ENCODE measurements at places on chromosomes 11 and 22.

GRCh38 chr11:76783896-76784813, 999 bp downstream of the TSKU start:
- peak; percentile 87 for DNase-seq

DNA sequence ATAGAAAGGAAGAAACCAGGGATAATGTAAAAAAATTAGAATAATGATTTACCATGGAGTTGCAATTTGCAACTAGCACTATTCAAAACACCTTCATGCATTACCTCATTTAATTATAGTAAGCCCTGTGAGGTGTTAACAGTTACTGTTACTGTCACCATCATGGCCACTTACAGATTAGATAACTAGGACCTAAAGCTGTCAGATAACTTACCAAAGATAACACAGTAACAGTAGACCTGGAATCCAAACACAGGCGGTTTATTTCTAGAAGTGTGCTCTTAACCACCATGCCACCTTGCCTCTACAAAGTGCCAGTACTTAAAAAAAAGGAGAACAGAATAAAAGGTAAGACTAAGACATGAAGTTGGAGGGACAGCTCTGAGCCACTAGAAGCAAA, 11.1 kb upstream of the LARGE1 start:
- DNase-seq: no peak

DNA sequence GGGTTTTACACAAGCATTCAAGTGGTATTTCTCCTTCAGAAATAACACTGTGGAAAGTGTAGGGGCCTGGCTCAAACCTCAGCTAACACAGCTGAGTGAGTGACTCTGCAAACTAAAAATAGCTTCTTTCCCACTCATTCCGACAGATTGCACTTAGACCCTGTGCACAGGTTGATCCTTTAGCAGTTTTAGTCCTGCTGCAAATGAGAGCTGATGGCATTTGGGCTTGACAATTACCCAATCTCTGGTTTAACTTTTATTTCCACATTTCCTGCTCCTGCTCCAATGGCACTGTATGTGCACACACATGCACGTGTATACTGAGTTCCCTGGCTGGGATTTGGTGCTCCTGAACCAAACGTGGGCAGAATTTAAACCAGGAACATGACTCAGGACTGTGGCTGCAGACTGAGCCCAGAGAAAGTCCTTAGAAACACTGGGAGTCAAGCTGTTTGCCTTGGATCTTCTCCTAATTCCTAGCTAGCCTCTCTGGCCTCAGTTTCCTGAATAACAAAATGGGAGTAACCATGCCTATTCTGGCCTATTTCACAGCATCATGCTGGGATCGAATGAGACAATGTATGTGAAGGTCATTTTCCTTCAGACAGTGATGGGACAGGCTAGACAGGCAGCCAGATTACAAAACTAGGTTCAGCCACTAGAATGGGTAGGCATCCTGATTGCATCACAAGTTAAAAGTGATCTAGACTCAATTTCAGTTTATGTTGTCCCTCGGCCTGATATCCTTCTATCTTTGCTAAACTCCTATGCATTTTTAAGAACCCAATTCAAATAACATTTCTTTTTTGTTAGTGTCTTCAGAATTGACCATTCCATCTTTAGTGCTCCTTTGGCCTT, 58.2 kb downstream of the SERGEF start:
- no peak for DNase-seq

DNA sequence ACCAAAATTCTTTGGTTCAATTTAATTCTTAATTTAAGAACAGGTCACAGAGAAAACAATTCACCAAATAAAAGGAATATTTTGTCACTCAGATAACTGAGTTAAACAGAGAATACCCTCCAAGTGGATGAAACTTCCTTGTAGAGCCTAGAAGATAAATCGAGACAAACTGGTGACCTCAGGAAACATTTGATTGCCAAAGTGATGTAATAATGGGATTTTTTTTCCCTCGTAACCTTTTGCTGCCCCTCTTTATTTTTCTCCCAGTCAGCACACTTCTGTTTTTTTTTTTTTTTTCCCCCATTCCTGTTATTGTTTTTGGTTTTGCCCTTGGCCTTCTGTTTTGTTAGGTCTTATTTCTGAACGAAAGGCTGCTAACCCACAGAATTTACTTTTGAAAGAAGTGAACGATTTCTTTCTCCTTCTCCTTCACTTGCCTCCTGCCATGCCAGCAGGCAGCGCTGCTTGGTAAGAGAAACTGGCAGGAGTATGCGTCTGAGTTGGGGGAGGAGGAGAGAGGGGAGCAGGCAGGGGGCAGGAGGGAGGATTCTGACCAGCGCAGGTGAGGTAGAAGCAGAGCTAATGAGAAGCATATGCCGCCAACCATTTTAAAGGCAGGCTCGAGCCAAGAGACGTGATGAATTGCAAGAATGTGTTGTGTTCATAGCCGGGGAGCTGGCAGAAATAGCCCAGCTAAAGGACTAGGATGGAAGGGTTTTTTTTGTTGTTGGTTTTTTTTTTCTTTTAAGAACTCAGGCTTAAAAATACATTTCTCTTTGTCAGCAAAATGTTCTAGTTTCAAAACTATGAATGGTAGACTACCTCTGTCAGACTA, 121.9 kb upstream of the MTMR2 start:
- no peak for DNase-seq

- DNase-seq: no peak
These were observed 73.4 kb upstream of the CD44 start for GRCh38 chr11:35065566-35065965.

DNA sequence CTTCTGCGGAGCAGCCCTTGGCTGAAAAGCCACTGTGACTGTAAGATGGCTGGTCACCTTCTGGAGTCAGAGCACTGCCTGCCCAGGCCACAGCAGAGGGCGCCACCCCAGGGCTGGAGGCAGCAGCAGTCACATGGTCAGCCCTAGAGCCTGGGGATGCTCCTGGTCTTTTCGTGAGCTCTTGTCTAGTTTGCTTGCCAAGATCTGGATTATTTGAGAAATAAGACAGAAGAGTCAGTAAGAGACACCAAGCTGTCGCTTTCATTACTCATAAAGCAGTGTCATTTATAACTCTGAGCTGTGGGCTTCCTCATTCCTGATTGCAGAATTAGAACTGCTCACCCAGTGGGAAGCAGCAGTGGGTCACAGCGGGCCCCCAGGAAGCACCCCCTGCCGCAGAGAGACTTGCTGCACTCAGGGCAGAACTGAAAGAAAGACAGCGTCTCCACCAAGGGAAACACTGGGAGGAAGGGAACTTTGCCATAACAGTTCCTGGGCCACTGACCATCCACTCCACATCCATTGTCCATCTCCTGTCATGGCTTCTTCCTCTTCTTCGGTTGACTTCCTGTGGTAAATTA, 56.7 kb downstream of the PPP6R2 start:
- peak; percentile 62 for DNase-seq

DNA sequence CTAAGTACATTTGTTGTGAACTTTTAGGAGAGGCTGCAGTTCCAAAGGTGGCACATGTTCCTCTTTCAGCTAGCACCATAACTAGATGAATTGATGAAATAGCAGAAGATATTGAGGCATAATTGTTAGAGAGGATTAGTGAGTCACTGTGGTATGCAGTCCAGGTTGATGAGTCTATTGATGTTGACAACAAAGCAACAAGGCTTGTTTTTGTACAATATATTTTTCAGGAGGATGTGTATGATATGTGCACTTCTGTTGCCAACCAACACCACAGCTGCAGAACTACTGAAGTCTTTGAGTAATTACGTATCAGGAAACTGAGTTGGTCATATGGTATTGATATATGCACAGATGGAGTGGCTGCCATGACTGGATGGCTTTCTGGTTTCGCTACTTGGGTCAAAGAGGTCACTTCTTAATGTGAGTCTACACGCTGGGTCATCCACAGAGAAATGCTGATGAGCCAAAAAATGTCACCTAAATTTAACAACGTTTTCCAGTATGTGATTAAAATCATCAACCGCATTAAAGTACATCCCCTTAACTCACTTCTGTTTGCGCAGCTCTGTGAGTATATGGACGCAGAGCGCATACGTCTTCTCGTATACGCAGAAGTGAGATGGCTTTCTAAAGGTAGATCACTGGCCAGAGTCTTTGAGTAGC, 261.3 kb upstream of the ANO5 start:
- no peak for DNase-seq

DNA sequence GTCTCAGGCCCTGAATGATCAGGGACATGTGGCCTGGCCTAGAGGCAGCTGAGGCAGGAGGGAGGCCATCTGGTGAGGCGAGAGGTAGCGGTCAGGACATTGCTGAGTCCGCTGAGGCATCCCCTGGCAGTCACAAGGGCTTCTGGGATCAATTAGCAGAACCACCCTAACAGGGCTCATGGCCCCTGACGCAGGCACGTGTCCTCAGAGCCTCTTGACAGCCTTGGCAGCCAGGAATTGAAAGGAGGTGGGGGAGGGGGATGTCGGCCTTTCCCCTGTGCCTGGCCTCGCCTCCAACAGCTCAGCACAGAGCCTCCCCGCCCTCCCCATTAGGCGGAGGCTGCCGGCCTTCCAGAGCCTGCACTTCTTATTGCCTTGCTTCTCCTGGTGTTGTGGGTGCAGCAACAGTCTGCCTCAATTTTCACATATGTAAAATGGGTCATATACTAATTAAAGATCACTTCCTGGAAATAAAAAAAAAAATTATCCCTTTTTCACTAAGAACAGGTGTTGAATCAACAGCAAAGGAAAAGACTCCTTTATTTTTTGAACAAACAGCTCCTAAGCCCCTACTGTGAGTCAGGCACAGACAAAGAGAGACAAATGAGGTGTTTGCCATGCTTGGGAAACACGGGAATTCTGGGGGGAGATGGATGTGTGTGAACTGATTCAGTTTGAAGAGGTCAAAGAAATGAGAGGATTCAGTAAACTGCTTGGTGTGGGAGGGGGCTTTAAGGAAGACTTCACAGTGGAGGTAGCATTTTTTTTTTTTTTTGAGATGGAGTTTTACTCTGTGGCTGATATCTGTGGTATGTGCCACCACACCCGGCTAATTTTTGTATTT, 55.3 kb downstream of the NFAM1 start:
- DNase-seq: peak; percentile 32

GRCh38 chr11:61679893-61680621, at the start of gene DAGLA:
Gene DAGLA, plus strand, starts transcription at chr11:61680391. Its CDS starts 39,765 bp downstream, at chr11:61720156.
- DNase-seq: peak; percentile 64

DNA sequence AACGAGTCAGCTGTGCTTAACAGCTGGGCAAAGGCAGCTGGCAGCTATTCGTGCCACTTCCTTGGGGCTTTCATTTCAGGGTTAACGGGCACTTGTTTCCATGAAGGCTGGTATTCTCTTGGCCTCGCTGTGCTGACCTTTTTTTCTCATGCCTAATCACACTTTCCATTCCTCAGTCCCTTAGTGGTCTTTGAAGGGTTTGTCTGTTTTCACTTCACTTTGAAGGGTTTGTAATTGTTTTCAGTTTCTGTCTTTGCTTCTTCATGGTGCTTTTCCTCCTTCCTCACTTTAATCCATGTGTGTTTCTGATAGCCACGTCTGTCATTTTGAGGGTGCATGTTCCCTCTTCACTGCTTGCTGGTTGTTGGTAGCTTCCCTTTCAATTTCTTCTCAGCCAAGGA, 24.6 kb downstream of the PPIL2 start:
- DNase-seq: no peak

DNA sequence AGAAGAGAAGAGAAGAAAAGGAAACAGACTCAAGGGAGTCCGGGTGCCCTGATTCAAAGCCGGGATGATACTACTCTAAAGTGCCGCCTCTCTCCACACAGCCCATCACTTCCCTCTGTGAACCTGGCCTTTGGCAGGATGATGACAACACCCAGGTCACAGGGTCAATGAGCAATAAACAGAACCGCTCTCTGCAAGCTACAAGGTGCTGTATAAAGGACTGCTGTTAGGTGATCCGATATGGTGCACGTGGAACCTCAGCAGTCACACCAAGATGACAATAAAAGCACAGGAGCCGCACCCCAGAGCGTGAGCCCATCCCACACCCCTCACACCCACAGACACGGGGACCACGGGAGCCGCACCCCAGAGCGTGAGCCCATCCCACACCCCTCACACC, 10.7 kb downstream of the TTLL1 start:
- peak; percentile 44 for DNase-seq

GRCh38 chr11:80281194-80281593, 840.4 kb upstream of the TENM4 start:
- no peak for DNase-seq

GRCh38 chr22:40853961-40854360, 2.5 kb downstream of the ST13 start:
- DNase-seq: no peak

DNA sequence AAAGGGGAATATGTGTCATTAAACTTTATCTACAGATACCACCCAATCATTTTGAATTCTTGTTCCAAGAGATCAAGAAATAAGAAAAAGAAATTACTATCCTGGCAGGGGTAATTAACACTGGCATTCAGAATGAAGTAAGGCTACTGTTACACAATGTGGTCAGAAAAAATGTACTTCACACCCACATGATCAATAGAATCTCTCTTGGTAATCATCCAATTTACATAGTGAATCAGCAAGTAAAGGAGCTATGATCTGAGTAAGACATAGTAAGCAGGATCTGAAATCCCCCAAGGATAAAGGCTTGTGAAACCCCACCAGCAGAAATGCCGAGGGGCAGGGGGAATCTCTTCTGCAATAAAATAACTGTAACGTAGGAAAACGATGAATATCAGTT, 466.5 kb downstream of the FAM181B start:
- DNase-seq: no peak

DNA sequence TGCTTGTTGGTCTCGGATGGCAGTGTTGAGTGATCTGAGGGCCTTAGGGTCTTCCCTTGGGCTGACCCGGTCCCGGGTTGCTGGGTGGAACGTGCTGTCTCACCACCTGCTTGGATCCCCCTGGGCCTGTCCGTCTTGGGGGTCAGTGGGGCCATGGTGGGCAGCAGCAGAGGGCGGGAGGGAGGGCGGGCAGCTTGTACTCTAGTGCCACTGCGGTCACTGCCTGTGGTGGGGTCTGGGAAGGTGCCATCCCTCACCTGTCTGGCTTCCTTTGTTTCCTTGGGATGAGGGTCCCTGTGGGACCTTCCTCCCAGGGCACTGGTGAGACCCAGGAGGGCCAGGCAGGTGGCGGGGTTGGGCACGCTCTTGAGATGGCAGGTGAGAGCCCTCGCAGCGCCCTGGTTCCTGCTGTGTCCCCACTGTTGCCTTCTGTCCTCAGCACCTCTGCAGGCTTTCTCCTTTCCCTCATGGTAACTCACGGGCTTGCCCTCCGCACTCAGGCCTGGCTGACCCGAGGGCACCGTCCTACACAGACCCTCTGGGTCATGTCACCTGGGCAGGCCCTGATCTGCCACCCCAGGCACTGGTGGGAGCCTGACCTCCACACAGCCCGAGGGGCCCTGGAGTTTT, 34.2 kb downstream of the TBC1D22A start:
- DNase-seq: no peak

- no peak for DNase-seq
These were observed 80.1 kb downstream of the EMSY start for GRCh38 chr11:76524919-76525318.

All from Caco-2 (cell line).